ENCODE measurements at places on chromosomes 13 and 19.

DNA sequence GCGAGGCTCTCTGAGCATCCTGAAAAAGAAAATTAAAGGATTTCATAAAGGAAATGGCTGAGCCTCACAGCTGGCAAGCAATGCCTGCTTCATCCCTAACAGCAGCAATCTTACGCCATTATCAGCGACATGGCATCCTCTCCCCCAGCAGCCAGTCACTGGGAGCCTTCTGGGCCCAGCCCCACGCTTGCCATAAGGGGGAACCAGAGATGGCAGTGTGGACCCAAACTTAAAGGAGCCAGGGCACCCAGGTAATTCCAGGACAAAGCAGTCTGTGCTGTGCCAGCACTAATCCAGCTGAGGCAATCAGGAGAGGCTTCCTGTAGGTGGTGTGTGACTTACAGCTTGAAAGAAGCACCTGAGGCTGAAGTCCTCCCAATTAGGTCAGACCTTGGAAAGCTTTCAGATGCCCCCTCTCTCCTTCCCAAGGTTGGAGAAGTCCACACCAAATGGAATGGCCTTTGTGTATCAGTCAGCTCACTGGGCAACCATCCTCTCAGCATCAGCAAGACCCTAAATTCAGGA lies 10.3 kb downstream of the VSTM2B start:
- no peak for DNase-seq

GRCh38 chr13:112079696-112080095 lies 12.7 kb downstream of the SOX1 start:
- DNase-seq: no peak

GRCh38 chr13:30119476-30119875 lies 187.9 kb downstream of the KATNAL1 start:
- DNase-seq: no peak

DNA sequence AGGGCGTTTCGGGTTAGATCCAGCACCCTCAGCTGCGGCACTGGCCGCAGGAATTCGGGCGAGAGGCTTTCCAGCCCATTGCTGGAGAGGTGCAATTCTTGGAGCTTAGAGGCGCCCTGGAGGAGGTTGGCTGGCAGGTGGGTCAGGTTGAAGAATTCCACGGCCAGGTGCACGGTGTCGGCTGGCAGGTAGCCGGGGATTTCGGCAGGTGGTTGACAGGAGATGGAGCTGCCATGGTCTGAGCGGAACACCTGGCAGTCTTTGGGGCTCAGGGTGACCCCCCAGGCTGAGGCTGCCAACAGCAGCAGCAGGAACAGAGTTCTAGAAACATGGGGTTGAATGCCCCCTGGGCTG lies 1.3 kb downstream of the LRG1 start:
- DNase-seq: no peak

DNA sequence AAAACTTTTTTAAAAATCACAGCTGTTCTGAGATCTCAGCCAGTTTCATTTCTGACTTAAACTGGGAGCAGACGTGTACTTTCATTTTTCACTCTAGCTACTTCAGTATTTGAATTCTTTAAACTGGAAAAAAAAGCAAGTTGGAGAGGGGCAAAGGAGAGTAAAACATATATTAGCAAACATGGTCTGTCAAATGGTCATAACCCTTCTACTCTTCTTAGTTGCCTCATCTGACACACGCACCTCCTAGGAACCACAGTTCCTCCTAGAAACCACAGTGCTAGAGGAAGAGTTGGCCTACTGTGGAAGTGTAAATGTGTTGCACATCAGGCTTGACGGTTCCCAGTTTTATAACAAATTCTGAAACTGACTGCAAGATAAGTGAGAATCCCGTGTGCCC lies 47.2 kb downstream of the TM9SF2 start:
- DNase-seq: no peak

DNA sequence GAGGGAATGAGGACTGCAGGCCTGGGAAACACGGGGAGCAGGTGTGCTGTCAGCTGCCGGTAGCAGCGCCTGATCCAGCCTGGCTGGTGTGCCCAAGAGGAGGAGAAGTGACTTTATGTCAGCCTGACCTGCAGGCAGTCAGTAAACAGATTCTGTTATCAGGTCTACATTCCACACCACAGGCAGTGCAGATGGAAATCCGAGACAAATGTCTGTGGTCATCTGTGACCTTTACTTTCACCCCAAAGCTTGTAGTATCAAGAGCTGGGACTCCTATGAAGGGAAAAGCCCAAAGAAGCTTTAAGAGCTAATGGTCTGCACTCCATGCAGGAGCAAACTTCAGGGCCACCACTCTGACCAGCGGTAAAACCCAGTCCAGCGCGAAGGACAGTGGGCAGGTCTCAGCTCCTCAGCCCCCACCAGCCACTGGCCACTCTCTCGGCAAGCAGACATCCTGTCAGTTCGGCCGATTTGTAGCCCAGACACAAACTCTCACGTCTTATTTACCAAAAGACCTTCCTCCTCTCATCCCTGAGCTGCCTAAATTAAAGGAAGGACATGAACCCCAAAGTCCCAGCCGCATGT lies 7.7 kb downstream of the EPS15L1 start:
- no peak for DNase-seq

DNA sequence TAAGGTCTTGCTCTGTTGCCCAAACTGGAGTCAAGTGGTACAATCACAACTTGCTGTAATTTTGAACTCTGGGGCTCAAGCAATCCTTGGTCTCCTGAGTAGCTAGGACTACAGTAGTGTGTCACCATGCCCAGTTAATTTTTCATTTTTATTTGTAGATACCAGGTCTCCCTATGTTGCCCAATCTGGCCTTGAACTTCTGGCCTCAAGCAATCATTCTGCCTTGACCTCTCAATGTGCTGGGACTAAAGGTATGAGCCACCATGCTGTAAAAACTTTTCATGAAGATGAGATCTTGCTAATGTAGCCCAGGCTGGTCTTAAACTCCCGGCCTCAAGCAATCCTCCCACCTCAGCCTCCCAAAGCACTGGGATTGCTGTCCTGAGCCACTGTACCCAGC lies 15.1 kb upstream of the NAA16 start:
- no peak for DNase-seq

DNA sequence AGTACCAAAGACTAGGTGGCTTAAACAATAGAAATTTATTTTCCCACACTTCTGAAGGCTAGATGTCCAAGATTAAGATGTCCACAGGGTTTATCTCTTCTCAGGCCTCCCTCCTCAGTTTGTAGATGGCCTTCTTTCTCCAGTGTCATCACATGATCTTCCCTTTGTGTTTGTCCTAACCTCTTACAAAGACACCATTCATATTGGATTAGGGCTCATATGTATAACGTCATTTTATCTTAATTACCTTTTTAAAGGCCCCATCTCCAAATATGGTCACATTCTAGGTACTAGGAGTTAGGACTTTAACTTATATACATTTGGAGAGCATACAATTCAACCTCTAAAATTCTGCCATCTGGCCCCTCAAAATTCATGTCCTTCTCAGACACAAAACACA lies 34.3 kb downstream of the N4BP2L2 start:
- no peak for DNase-seq

DNA sequence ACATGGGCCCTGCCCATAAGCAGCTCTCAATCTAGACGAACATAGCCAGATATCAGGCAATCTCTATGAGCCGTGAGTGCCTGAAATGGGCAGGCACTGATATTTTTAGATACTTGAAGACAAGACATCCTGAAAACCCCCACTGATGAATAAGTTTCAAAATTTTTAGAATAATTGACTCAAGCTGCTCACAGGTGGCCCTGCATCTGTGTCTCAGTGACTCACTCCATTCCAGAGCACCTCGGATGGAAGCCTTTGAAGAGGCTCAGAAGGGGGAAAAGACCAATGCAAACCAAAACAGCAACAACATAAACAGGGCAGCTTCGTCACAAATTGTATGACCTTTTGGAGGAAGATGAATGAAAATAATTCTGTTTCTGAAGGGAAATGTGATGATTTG lies 42.8 kb upstream of the SLC46A3 start:
- no peak for DNase-seq
